ENCODE measurements at places on chromosomes 11 and 22. TPM values are rescaled to one million over a fixed set of nuclear protein-coding genes. Genes with fewer than 3 reads are reported as not detected.

DNA sequence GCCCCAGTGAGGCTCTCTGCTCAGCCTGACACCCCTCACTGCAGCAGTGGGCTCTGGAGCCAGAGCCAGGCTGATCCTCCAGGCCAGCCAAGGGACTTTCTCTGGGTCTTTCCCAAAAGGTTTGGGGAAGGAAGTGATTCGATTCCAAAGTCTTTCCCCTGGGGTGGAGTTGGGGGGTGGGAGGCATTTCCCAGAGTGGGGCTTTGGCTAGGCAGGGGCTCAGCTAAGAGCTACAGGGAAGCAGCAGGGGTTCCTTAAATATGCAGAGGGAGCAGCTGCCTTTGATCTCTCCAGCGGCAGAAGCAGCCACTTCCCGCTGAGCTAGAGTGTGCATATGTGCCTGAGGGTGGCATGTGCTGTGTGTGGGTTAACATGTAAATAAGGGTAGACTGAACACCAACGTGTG, 192.9 kb downstream of the INSC start:
- H3K36me3 ChIP-seq, result no peaks in the 10 kb centered on the region
- H3K4me3 ChIP-seq, result no peak overlapping the region
- H3K27me3 ChIP-seq, result no peaks in the 10 kb centered on the region
- H3K27ac ChIP-seq, result no peak overlapping the region

DNA sequence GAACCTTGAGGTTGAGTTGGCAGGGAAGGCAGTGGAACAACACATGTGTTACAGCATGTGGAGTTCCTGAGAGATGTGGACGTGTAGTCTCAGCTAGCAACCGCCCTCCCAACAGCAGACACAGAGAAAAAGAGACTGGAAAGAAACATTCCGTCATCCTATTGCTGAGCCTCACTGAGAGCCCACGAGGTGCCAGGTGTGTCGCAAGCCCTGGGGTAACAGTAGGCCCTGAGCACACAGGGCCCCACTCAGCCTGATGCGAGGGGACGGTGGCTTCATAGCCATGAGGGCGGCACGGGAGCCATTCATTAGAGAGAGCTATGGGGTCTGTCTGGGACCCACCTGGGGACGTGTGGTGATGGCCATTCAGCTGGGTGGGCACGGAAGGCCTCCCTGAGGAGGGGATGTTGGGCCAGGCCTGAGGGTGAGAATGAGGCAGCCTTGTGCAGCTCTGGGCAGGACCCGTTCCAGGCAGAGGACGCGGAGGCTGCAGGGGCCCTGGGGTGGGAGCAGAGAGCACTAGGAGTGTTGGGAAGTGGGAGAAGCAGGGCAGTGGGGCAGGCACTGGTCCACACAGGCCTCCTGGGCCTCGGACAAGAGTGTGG, 26.2 kb downstream of the MPPED1 start:
- no peak for DNase-seq
- no peak overlapping the region for H3K4me3 ChIP-seq
- H3K36me3 ChIP-seq, result no peaks in the 10 kb centered on the region
- H3K27me3 ChIP-seq, result peaks cover 13% of the 10 kb centered on the region
- no peaks in the 10 kb centered on the region for H3K4me1 ChIP-seq

DNA sequence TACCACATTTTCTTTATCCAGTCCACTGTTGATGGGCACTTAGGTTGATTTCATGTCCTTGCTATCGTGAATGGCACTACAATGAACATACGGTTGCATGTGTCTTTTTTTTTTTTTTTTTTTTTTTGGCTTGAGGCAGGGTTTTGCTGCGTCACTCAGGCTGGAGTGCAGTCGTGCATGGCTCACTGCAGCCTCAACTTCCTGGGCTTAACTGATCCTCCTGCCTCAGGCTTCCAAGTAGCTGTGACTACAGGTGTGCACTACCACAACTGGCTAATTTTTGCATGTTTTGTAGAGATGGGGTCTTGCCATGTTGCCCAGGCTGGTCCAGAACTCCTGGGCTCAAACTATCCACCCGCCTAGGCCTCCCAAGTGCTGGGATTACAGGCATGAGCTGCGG, 1.5 kb upstream of the CCDC90B start:
- H3K36me3 ChIP-seq, result peaks cover 8% of the 10 kb centered on the region
- no peak overlapping the region for H3K4me3 ChIP-seq
- peaks cover 2% of the 10 kb centered on the region for H3K27me3 ChIP-seq
- no peak overlapping the region for H3K27ac ChIP-seq
- peaks cover 39% of the 10 kb centered on the region for H3K4me1 ChIP-seq

DNA sequence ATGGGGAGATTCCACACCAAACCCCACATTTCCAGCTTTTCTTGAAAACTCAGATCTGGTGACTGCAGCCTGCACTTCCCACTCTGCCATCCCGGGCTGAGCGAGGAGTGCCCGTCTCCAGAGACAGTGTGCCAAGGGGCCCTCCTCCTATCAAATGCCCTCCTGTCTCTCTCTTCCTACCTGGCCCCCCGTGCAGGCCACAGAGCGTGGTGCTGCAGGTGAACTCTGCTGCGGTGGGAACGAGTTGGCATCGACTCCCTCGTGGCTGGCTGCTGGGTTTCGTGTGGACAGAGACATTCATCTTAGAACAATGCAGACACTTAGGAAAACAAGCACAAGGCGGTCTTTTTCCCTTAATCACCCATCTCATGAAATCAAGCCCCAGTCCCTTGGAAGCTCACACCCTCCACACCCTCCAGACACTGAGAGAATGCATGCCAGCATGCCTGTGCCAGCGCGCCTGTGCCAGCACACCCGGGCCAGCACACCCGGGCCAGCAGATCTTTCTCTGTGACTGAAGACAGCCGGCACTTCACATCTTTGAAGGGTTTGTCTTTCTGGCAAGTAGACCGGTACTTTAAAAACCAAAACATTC, 65.0 kb downstream of the PARVB start:
- H3K4me1 ChIP-seq, result peaks cover 7% of the 10 kb centered on the region
- H3K27ac ChIP-seq, result peak overlapping the region; percentile 10
- H3K27me3 ChIP-seq, result no peaks in the 10 kb centered on the region
- peak; percentile 2 for DNase-seq
- peaks cover 4% of the 10 kb centered on the region for H3K36me3 ChIP-seq

GRCh38 chr22:48085901-48086645, 1323.6 kb downstream of the TBC1D22A start:
- peaks cover 16% of the 10 kb centered on the region for H3K36me3 ChIP-seq
- H3K27me3 ChIP-seq, result peaks cover 5% of the 10 kb centered on the region
- no peak overlapping the region for H3K4me3 ChIP-seq
- H3K4me1 ChIP-seq, result no peaks in the 10 kb centered on the region
- H3K27ac ChIP-seq, result no peak overlapping the region
- DNase-seq, result no peak

- H3K4me1 ChIP-seq, result no peaks in the 10 kb centered on the region
- no peak overlapping the region for H3K4me3 ChIP-seq
- peaks cover 20% of the 10 kb centered on the region for H3K27me3 ChIP-seq
Measured at GRCh38 chr11:82811369-82811768, 77.7 kb upstream of the FAM181B start.

- H3K27ac ChIP-seq, result no peak overlapping the region
- peaks cover 9% of the 10 kb centered on the region for H3K4me1 ChIP-seq
- H3K36me3 ChIP-seq, result peaks cover 32% of the 10 kb centered on the region
- H3K4me3 ChIP-seq, result no peak overlapping the region
Measured at GRCh38 chr11:33383075-33383919, 126.1 kb downstream of the HIPK3 start.

DNA sequence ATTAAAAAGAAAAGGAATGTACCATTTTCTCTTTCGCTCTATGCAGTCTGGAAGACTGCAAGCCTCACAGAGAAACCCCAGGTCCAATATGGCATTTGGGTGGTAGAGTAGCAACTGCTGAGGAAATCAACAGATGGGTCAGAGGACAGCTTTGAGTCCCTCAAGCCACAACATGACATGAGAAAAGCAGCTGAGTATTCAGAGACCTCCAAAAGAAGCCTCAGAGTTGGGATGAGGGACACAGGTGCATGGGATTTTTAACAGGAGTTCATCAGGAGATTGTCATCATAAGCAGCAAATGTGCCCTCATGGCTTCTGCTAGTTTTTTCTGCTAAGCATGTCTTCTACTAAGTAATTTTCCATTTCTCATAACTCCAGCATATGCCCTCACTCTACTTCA, 111.6 kb downstream of the BLID start:
- H3K4me3 ChIP-seq, result no peak overlapping the region
- DNase-seq, result no peak
- H3K4me1 ChIP-seq, result no peaks in the 10 kb centered on the region
- no peaks in the 10 kb centered on the region for H3K27me3 ChIP-seq
- H3K27ac ChIP-seq, result no peak overlapping the region

- no peaks in the 10 kb centered on the region for H3K27me3 ChIP-seq
- DNase-seq, result no peak
- peak overlapping the region; percentile 14 for H3K27ac ChIP-seq
- peak overlapping the region; percentile 51 for H3K4me3 ChIP-seq
- no peaks in the 10 kb centered on the region for H3K36me3 ChIP-seq
- H3K4me1 ChIP-seq, result peaks cover 29% of the 10 kb centered on the region
Measured at GRCh38 chr11:12330485-12331231, 46.7 kb upstream of the PARVA start.

DNA sequence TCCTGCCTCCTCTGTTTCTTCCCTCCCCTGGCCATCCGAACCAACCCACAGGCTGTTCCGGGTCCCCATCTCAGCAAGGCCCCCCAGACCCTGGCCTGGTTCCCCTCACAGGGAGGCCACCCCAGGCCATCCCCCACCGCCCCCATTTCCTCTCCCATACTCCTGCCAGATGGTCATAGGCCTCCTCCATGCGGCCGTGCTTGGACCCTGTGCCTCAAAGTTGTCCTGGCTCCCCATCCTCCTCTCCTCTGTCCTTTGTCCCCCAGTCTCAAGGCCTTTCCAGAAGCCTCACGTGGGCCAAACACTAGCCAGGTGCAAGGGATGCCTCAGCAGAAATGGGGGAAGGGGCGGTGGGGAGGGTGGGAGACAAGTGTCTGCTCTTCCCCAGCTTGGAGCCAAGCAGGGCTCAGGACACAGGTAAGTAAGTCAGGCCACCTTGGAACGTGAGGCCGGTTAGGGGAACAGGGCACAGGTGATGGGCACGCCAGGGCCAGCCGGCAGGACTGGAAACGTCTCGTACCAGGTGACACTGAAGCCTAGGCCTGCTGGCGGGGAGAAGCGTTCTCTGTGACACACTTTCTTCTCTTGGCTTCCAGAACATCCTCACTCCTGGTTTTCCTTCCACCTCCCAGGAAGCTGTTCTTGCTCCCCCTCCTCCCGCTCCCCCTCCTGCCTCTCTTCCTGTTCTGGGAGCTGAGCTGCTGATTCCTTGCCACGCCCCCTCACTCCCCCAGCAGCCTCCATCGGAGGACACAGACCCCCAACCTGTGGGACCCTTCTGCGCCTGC, 31.5 kb upstream of the SLC22A12 start:
- no peak overlapping the region for H3K4me3 ChIP-seq
- H3K4me1 ChIP-seq, result peaks cover 16% of the 10 kb centered on the region
- no peak overlapping the region for H3K27ac ChIP-seq
- no peak for DNase-seq
- no peaks in the 10 kb centered on the region for H3K36me3 ChIP-seq

DNA sequence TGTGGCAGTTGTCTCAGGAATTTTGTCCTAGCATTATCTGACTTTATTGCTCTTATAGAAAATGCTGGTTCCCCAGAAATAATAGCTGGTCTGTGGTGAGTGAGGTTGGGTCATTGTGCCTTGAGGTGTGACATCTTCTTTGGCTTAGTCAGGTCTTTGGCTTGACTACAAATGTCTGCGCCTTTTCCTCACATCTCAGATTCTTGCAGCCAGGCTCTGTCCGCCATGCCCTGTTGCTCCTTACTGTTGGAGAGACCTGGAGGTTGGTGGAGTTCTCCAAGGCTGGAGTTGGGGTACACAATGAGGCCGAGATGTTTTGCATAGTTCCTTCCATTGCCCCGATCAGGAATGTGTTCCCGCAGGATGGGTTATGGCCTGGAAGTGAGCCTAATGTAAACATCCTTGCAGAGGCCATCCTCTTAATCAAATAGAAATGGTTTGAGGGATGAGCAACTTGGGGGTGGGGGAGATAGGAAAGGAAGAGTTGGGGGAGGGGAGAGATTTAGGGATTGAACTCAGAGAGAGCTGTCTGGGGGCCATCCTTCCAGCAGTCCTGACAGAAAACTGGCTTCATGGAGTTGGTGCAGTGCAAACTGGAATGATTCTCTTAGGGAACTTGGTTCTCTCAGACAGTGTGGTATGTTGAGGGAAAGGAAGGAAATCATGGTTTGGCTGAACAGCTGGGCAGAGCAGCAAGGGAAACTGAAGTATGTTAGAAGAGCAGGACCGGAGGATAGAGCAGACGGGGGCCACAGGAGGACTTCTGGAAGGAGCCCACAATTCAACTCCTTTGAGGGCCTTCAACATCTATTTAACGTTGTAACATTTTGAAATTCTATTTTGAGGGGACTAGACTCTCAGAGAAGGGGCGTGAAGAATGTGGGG, 49.9 kb downstream of the ZBTB16 start:
- no peaks in the 10 kb centered on the region for H3K36me3 ChIP-seq
- peaks cover 51% of the 10 kb centered on the region for H3K27me3 ChIP-seq
- DNase-seq, result no peak
- no peak overlapping the region for H3K4me3 ChIP-seq

GRCh38 chr11:46347637-46348311, 511 bp downstream of the DGKZ start:
- peaks cover 11% of the 10 kb centered on the region for H3K27me3 ChIP-seq
- peak overlapping the region; percentile 86 for H3K4me3 ChIP-seq
- no peak for DNase-seq

DNA sequence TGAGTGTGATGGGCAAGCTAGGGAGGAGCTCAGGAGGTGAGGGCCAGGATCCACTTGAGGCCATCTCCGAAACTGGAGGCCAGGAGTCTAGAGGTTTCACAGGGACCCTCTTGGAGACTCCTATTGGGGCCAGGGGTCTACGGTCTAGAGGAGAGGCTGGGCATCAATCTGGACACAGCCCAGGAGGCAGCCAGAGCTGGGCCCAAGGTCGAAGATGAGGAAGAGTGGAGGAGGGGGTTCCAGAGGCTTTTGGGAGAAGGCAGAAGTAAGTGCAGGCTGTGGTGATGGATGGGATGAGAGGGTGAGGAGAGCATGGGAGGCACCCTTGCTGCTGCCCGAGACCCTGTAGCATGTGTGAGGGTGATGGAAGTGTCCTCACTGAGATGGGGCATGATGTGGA, 56.6 kb downstream of the LRRC32 start:
- H3K27ac ChIP-seq, result no peak overlapping the region
- peaks cover 16% of the 10 kb centered on the region for H3K4me1 ChIP-seq

The F2 gene
- not detected for total RNA-seq

The PIWIL4 gene
- total RNA-seq, result 0.17 TPM

The C22orf42 gene
- total RNA-seq, result not detected

All from HFFc6 (cell line).